ENCODE measurements at places on chromosomes 11 and 22. TPM values are rescaled to one million over a fixed set of nuclear protein-coding genes. Genes with fewer than 3 reads are reported as not detected.
A peak's percentile ranks its signal among the peaks of the same experiment; 100 is the strongest.

GLYAT gene
- not detected for total RNA-seq

DNA sequence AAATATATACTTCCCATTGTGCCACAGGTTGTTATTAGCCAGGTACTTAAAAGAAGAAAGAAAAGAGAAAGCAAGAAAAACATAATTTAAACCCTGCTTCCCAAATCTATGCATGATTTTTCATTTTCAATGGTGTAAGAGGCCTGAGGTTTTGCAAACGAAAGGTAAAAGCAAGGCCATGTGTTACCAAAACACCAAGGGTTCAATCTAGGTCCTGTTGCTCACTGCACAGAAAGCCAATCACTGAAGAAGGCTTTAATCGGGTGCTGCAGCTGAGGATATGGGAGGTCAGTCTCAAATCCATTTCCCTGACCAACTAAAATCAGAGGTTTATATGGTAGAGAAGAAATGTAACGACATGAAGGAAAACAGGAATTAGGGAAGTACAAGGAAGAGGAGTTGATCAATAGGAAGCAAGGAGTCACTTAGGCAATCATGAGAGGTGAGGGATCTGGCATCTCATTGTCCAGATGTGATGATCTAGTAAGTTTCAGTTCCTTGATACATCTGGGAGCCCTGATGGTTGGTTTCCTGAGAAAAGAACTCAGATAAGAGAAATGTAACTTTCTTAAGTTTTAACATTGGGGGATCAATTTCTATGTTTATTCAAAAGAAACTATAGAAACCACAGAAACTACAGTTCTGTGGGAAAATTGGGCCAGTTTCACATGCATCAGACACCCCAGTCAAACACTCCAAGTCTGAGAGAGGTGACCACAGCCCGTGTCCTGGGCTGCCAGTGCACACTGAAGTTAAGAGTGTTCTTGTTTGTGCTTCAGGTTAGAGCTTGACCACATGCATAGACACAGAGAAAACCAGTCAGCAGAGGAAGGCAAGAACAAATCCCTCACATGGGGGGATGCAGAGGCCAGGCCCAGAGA is 18.1 kb upstream of the DKK3 start:
- DNase-seq, result no peak

EPS8L2 gene
- 101 TPM for total RNA-seq

DNA sequence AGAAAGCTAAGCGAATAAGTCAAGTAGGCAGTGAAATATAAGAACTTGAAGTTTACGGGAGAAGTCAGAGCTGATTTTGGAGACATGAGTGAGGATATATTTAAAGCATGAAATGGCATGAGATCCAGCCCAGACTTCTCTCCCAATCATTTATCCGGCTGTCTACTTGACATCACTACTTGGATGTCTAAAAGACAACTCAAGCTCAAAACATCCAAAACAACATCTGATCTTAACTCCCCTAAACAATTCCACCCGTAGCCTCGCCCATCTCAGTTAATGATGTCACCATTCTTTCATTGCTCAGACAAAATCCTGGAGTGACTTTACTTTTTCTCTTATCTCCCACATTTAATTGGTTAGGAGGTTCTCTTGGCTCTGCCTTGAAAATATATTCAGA is 44.5 kb downstream of the WEE1 start:
- no peak for DNase-seq

TRIM49 gene
- not detected for total RNA-seq

- no peak for DNase-seq
Measured at GRCh38 chr22:22161924-22162851, 82.4 kb upstream of the VPREB1 start.

ANGPTL5 gene
- not detected for total RNA-seq

ZNF214 gene
- 5.0 TPM for total RNA-seq

GRCh38 chr22:37284805-37285355 is 2.6 kb downstream of the CYTH4 start:
- no peak for DNase-seq

GRCh38 chr11:105598371-105598770 is 11.5 kb upstream of the GRIA4 start:
- no peak for DNase-seq

DNA sequence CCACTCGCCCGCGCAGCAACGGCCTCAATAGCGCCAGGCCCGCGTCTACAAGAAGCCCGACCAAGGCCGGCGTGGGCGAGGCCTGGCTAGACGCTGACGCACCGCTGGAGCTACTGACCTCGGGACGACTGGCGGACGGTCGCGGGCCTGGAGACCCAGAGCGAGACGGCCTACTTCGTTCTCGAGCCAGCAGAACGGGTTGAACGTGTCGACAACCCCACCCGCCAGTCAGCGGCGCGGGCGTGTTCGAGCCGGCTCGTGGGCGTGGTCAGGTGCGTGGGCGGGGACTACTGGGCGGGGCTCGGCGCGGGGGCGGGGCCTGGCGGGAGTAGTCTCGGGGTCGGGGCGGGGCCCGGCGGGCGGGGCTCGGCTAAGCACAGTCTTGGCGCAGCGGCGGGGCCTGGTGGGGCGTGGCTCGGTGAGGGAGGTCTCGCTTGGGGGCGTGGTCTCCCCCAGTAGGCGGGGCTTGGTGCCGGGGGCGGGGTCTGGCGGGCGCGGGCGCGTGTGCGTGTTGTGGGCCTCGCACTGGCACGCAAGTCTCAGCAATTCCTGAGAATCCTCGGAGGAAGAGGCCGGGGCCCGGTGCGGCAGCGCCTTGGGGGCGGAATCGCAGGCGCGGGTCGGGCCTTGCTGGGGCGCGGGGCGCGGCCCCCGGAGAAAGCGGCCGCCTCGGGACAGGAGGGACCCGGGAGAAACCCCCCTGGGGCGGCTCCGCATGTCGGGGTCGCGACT is at the start of gene RNH1:
Gene RNH1 (minus strand): TSS at position 248 of the 732 bp plus-strand sequence. CDS start 5,080 bp downstream, outside the sequence.
- peak; percentile 96 for DNase-seq

DSCAML1 gene
- 0.42 TPM for total RNA-seq

DNA sequence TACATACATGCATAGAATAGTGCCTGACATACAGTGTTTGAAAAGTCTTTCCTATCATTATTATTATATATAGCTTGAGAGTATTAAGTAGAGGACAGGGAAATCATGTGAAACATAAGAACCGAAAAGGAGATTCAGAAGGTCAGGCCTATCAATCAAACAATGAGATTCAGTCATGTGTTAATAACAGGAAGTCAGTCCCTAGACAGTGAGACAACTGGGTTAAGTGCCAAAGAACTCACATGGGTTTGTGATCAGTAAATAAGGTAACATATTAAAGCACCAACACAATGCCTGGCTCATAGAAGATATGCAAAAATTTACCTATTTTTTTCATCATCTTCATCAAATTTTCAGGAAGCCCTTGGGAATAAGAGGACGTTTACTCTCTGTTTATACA is 174.3 kb upstream of the FAT3 start:
- DNase-seq, result no peak

DNA sequence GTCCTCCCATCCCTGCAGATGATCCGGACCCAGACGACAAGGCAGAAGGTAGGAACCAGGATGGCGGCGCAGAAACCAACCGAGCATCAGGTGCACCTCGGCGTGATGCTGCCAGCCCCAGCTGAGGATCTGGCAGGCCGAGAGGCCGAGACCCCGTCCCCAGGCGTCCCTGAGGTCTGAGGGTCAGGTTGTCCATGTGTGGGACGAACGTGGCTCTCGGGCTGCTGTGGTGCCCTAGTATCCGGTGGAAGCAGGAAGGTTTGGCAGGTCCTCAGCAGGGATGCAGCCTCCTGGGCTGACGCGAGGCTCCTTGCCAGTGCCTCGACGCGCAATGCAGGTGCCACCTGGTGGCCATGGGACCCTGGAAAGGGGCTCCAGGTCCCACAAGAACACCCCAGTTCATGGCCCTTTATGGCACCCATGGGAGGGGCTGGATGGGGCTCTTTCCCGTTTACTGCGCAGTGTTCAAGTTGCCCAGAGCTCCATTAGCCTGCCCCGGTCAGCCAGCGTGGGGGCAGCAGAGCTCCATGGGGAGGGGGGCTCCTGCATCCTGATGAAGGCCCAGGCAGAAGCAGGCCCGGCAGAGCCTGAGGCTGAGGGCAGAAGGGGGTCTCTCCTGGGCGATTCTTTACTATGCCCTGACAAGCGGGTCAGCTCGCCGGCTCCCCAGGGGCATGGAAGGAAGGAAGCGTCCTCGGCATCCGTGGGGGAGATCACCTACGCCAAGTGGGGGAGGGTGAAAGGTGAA is 129.9 kb downstream of the CTTN start:
- peak; percentile 33 for DNase-seq

- DNase-seq, result no peak
Measured at GRCh38 chr11:86737737-86738136, 62.6 kb upstream of the PRSS23 start.

GRCh38 chr22:36758792-36759271 is 17.1 kb downstream of the IFT27 start:
- peak; percentile 28 for DNase-seq

SCGB1C1 gene
- not detected for total RNA-seq

DNA sequence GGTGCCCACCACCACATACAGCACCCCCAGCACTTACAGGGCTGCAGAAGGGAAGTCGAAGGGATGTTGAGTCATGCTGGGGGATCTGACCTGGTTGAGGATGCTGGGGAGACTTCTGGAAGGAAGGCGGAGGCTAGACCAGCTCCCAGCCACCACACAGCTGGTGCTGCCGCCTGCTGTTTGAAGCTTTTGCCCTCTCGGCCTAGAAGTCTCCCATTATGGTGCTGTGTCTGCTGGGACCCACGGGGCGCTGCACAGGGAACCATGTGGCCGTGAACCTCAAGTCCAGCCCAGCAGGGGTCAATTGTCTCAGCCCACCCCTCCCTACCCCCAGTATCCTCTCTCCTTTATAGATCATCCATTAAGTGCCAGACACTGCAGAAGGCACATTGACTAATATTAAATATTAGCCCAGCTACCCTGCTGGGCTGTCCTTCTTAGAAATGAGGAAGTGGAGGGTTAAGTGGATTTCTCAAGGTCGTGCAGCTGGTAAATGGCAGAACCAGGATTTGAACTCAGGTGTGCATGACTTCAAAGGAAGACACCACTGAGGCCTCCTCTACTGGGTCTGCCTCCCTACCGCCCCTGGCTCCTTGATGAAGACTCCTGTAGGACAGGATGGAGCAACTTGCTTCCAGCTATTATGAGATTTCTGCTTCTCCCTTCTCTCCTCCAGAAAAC is 49.7 kb downstream of the CYTH4 start:
- no peak for DNase-seq

GRCh38 chr11:72577271-72577721 is 96.9 kb downstream of the PDE2A start:
- DNase-seq, result no peak

GRCh38 chr11:36492724-36493304 is 17.3 kb downstream of the TRAF6 start:
- DNase-seq, result no peak

DNA sequence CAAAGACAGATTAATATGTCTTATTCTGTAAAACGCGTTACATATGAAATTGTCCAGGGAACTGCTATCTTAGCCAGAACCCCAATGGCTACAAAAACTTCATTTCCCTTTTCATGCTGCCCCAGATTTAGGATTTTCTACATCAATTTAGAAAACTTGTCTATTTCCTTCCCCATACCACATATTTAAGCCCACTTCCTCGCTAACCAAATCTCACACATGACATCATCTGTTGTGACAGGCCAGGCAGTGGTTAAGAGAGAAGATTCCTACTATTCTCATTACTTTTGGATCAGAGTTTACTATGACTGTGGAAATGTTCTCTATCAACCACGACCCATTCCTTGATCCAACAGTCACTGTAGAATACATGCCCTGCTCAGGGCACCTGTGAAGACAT is 15.9 kb downstream of the CCDC82 start:
- DNase-seq, result no peak

DNA sequence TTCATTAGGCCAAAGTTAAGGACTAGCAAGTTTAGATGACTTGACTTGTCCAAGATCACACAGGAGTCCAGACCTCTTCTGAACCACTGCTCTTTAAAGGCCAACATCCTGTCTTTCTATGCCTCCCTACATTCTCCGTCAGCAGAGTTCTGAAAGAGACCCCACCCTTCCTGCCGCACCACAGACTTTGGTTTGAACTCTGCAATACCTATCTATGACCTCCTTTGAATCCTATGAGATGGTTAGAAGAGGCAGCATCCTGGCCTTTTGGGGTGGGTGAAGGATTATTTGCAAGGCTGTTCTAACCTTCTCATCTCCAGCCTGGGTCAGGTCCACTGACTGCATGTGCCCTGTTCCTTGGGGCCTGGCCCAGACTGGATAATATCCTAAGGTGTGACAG is 4.3 kb upstream of the RRM1 start:
- DNase-seq, result no peak

DNA sequence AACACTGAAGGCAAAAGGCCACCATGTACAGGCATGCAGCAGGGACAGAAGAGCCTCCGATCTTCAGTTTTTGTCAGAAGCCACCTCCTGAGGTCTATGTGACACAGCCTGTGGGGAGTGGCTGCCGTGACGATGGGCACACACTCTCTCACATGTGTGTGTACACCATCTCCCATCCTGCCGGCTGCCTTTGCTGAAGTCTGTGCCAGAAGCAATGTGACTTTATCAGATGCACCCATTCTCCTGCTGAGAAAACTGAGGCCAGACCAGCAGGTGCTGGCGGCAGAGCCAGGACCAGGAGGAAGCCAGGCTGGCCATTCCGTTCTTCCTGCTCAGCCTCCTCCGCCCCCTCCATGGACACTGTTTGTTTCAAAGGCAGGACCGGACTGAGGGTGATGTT is 16.7 kb downstream of the SHANK2 start:
- DNase-seq, result peak; percentile 12

- no peak for DNase-seq
Measured at GRCh38 chr11:6360183-6360582, 30.1 kb upstream of the SMPD1 start.

HMOX1 gene
- 22.7 TPM for total RNA-seq

GRCh38 chr11:102393272-102393730 is 46.3 kb downstream of the BIRC2 start:
- no peak for DNase-seq

- no peak for DNase-seq
Measured at GRCh38 chr11:20474882-20475517, 87.5 kb downstream of the PRMT3 start.

DNA sequence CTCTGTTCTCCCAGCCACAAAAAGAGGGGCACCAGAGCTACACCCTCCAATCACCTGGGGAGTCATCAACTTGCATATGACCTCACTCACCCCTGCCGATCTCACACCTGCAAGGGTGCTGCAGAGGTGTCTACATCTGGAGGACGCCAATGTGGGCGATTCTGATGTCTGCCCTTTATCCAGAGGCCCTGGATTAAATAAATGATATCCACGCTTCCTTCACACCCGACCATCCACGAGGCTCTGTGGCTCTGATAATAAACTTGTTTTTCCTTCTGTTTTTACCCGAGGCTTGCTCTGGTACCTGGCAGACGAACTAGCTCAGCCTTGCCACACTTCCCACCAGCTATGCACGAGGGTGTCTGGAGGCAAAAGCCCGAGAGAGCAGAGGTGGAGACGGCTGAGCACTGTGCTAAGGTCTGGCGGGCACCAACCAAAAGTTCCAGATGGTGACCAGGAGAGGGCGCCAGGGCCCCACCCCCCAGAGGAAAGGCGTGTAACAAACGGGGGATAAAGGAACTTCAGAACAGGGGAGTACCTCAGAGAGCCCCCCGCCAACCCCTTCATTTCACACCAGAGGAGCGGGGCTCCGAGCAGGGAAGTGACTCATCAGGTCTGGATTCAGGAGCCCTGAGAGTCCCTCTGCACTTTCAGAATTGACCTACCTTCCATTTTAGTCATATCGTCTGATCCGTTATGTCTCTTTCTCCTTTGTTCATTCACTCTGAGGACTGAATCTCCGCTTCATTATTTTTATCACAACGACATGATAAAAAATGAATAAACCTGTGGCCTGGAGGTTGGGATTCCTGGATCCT is 13.5 kb downstream of the SCN3B start:
- peak; percentile 77 for DNase-seq

CD248 gene
- total RNA-seq, result 1.5 TPM

RTN4RL2 gene
- total RNA-seq, result 7.0 TPM

MS4A6A gene
- total RNA-seq, result not detected
